Activated CD4-positive, alpha-beta T cell treated with anti-CD3 and anti-CD28 coated beads, Interleukin-2, amount 10 ng/mL, durations not matched to agents 7 days and 5 days (primary cell): ENCODE measurements at places on chromosomes 4 and X. TPM values are rescaled to one million over a fixed set of nuclear protein-coding genes. Genes with fewer than 3 reads are reported as not detected.

GRCh38 chrX:154739952-154740465 lies 10.9 kb downstream of the GAB3 start:
- DNase-seq: no peak

- DNase-seq: peak; percentile 14
Measured at GRCh38 chr4:6855692-6856297, 53.8 kb upstream of the TBC1D14 start.

DNA sequence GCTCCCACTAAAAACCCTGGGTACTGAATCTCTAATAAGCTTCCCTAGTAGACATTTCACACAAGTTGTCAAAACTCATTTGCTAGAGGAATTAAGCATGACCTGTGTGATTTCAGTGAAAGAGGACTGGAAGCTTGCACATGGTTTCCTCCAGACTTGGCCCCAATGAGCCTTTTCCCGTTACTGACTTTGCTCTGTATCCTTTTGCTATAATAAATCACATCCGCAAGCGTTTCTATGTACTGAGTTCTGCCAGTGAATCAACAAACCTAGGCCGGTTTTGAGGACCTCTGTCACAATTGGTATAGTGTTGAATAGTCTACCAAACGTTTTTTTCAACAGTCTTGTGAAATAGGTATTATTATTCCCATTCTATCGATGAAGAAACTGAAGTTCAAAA lies 8.2 kb downstream of the ATP11C start:
- DNase-seq: no peak

GRCh38 chr4:11334887-11335286 lies 93.8 kb downstream of the HS3ST1 start:
- DNase-seq: no peak

DNA sequence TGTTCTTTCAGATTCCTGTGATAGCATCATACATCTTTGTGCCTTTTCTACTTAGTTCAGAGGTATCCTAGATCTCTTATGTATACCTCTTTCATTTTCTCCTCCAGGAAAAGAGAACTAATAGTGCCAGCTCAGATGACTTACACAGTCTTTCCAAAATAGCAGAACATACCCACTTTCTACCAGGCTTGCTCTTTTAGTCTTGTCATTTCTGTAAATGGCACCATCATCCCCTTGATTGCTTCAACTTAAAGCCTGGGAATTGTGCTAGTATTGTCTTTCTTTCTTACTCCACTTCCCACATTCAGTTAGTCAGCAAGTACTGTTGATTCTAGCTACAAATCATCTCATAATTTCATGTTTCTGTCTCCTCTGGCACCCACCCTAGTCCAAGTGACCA lies 5.1 kb downstream of the APEX2 start:
- no peak for DNase-seq

GRCh38 chr4:148961526-148961925 lies 519.3 kb upstream of the NR3C2 start:
- DNase-seq: no peak

DNA sequence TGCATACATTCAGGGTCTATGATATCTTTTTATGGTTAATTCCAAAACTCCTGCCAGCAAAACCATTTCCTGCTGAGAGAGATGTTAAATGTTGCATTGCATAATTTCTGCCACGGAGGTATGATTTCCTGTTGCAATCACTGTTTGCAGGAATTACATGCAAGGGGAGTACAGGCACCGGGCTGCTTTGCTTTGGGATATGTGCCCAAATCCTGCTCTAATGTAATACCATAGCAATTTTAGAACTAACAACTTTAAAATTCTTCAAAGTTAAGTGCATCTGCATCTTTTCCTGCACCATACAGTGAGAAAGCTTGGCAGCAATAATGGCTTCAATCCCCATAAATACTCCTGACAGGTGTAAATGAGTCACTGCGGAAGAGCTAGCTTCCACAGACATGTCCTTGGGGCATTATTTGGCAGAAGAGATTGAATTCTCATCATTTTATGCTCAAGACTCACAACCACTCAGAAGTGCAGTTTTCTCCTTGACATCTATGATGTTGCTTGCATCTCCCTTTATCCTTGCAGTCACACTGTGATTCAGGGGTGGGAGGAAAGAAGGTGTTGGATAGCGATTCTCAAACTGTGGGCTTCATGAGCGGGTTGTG lies 29.6 kb downstream of the TRIM2 start:
- no peak for DNase-seq

DNA sequence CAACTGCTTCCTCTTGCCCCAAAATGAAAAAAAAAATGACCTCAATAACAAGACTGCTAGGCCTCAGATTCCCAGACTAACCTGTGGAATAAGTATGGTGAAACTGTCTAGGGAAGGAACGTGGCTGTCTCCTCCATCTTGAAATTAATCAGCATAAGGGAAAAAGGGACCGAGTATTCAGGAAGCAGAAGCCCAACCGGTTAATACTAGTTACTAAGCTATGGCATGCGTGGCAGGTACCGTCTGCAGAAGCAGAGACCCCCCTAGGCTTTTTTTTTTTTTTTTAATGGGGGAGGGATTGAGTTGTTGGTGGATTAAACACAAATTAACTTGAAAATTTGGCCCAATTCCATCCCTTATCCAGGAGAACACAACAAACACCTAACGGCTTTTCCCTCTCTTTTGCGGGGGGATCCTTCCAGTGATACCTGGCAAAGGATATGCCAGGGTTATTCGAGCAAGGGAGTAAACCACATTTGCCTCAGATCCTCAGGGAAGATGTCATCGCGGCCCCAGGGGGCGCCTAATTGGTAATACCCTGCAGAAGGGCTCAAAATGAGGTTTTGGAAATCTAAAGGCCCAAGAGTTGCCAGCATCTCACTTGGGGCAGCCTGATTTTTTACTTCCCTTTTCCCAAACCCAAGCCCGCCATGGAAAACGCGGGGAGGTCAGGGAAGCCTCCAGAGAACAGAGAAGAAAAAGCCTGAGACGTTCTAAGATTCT lies 893 bp downstream of the RLIM start:
- DNase-seq: no peak

DNA sequence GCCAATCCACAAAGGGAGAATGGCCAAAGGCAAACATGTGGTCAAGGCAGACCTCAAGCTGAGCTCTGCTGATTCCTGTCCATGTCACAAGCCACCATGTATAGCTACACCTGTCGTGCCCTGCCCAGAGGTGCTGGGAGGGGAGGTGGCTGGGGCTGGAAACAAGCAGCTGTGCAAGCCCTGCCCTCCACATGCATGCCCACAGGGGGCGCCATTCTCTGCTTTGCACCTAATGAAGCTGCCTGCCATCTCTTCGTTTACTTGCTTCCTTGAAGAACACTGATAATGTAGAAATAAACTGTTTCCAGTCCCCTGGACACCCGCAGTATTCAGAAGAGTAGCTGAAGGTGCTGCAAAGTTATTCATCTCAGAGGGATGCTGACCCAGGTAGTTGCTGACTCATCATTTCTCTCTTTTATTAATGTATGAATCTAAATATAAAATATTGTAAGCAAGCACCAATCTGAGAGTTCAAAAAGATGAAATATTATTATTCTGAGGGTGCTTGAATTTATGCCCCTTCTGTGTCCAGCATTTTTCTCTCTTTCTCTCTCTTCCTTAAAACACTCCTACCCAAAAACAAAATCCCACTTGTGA lies 278.6 kb downstream of the ADGRA3 start:
- DNase-seq: peak; percentile 52

Gene TXK
- 42.0 TPM for total RNA-seq

Gene HAND2
- not detected for total RNA-seq

Gene ENPP6
- 0.75 TPM for total RNA-seq

Gene ARHGEF6
- 122 TPM for total RNA-seq

Gene FAM47B
- total RNA-seq: not detected
